ENCODE measurements at places on chromosomes 11 and 22.

DNA sequence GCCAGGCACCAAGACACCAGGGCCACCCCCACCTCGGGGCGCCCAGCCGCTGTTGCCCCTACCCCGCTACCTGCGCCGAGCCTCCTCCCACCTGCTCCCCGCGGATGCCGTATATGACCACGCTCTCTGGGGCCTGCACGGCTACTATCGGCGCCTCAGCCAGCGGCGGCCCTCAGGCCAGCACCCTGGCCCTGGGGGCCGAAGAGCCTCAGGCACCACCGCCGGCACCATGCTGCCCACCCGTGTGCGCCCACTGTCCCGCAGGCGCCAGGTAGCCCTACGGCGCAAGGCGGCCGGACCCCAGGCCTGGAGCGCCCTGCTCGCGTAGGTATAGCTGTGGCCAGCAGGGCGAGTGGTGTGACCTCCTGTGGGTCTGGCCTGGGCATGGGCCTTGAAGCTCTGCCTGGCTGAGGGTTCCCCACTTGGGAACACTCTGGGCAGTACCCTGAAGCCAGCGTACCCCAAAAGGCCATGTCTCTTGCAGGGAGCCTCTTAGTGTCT lies 14.8 kb upstream of the MDK start:
- no peak for DNase-seq

- DNase-seq, result no peak
Measured at GRCh38 chr11:31967404-31968130, 123.3 kb upstream of the RCN1 start.

DNA sequence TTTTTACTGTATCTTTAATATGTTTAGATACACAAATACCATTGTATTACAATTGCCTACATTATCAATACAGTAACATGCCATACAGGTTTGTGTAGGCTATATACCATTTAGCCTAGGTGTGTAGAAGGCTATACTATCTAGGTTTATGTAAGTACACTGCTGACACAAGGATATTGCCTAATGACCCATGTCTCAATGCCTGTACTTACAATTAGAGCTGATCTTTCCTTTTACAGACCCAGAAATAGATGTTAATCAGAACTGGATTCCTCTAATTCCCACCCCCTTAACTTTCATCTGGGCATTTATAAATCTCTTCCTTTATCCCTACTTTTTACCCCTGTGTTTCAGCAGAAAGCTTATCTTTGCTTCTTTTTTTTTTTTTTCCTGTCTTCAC lies 229.5 kb downstream of the METTL15 start:
- no peak for DNase-seq

DNA sequence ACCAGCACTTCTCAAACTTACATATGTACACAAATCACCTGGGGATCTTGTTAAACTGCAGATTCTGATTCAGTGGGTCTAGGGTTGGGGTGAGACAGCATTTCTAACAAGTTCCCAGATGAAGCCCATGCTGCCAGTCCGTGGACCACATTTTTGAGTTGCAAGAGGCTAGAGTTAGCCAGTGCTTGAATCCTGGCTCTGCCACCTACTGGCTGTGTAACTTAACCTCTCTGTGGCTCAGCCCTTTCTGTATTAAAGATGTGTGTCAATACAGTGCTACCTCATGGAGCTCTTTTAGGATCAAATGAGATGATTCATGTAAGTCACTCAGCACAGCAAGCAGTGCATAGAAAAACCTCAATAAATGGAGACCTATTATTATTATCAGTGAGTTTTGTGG lies 90.2 kb upstream of the ISX start:
- DNase-seq, result no peak

GRCh38 chr11:76321820-76322524 lies 59.0 kb downstream of the THAP12 start:
- DNase-seq, result no peak

- DNase-seq, result no peak
Measured at GRCh38 chr11:63919267-63920125, 2.5 kb upstream of the RCOR2 start.

DNA sequence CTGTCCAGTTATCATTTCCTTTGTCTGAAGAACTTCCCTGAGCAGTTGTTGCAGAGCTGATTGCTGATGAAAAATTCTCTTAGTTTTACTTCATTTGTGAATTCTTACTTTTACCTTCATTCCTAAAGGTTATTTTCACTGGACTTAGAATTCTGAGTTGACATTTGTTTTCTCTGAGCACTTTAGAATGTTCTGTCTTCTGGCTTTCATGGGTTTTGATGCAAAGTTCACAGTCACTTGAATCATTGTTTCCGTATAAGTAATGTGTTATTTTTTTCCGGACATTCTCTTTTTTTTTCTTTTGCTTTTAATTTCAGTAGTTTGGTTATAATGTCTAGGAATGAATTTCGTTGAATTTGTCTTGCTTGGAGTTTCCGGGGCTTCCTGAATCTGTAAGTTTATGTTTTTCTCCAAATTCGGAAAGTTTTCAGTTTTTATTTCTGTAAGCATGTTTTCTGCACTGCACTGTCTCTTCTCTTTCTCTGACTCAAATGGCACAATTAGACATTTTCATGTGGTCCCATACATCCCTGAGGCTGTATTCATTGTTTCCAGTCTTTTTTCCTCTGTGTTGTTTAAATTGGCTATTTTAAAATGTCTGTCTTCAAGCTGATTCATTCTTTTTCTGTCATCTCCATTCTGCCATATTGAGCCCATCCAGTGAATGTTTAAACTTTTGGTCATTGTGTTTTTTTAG lies 68.5 kb upstream of the NARS2 start:
- no peak for DNase-seq

DNA sequence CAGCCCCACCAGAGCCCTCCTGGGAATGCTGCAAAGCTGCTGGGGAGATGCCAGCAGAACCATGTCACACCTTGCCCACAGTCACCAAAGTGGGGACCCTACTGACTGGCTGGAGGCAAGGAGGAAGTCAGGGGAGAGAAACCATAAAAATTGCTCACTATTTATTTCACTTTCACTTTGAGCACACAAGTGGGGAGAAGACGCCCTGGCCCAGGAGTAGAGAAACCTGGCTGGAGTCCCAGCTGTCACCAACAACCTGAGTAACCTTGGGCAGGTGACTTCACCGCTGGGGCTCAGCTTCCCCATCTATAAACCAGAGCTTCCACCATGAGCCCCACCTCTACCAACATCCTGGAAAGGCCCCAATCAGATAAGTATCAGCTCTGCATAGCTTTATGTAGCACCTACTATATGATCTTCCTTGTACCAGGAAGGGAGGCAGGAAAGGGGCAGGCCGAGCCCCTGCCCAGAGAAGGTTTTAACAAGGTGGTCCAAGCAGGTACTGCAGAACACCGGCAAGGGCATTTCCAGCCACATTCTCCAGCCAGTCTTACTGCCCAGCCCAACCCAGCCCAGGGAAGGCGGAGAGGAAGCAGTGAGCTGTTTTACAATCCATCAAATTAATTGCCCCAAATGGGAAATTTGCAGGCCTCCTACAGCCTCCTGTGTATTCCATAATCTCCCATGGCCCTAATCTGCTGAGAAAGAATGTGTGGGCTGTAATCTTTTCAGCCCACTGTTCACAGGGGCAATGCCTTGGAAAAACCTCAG lies 27.6 kb downstream of the PLEKHA7 start:
- DNase-seq, result no peak

- DNase-seq, result no peak
Measured at GRCh38 chr11:14748090-14748489, 104.5 kb downstream of the PDE3B start.

GRCh38 chr22:30312053-30312452 lies 14.7 kb downstream of the TBC1D10A start:
- no peak for DNase-seq
